ENCODE measurements at places on chromosomes 1 and 21.

DNA sequence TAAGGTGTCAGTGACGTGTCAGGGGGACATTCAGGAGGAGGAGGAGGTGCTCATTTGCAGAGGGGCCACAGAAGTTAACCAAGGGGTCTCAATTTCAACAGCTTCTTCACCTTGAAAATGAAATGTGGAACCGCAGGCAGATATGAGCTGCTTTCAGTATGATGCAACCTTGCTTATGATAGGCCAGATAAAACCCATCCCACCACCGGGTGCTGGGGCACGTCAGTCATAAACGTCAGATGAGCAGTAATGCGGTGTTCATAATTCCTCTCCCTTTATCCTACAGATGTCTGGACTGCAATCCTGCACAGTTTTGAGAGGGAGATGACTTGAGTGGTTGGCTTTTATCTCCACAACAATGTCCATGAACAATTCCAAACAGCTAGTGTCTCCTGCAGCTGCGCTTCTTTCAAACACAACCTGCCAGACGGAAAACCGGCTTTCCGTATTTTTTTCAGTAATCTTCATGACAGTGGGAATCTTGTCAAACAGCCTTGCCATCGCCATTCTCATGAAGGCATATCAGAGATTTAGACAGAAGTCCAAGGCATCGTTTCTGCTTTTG, 1.7 kb downstream of the PTGFR start:
- DNase-seq, result no peak

DNA sequence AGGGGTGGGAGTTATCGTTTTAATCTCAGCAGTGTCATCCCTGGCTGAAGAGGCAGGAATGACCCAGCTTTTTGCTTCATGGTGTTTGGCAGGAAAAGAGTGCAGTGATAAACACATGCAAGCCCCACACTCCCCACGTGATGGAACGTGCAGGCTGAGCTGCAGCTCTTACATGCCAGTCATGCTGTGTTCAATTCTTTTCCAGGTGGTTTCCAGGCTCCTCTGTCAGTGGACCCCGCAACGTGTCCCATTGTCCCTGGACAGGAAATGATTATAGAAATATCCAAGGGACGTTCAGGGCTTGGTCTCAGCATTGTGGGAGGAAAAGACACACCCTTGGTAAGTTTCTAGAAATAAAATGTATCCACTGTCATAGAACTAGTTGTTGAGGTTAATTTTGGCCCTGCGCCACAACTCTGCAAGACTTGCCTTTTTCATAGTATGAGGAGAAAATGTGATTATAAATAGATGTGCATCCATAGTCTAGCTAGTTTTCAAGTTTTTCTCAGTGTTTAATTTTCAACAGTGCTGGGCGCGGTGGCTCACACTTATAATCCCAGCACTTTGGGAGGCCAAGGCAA, 110.2 kb upstream of the L1TD1 start:
- peak; percentile 47 for DNase-seq

DNA sequence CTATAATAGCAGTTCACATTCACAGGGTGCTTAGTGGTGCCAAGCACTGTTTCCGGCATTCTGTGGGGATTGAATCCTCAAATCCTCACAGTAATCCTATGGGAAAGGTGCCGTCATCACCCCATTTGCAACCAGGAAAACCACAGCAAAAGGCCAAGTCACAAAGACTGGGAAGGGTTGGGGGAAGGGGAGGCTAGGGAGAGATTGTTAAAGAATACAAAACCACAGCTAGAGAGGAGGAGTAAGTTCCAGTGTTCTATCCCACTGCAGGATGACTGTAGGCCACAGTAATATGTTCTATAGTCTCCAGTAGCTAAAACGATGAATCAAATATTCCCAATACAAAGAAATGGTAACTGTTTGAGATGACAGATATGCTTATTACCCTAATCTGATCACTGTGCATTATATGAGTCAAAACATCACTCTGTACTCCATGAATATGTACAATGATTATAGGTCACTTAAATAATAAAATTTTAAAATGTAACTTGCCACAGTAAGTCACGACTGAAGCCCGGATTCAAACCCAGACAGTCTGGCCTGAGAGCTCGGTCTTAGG, 256.8 kb downstream of the TOMM20 start:
- DNase-seq, result no peak

GRCh38 chr1:46804027-46804889, 5.4 kb downstream of the CYP4B1 start:
- no peak for DNase-seq

- no peak for DNase-seq
Observed at GRCh38 chr1:10910681-10911489, 101.6 kb upstream of the TARDBP start.

GRCh38 chr1:66438501-66438900, 95.5 kb upstream of the SGIP1 start:
- no peak for DNase-seq
